ENCODE measurements at places on chromosomes 7 and 10.

- DNase-seq = no peak
These were observed 59.7 kb upstream of the CCDC71L start for GRCh38 chr7:106720641-106721040.

- no peak for DNase-seq
These were observed 168.9 kb upstream of the ASAH2 start for GRCh38 chr10:50420196-50420595.

- no peak for DNase-seq
These were observed 61.8 kb upstream of the AHR start for GRCh38 chr7:17236603-17237002.

- DNase-seq = no peak
These were observed 103.7 kb downstream of the HIP1 start for GRCh38 chr7:75635036-75635435.

- no peak for DNase-seq
These were observed 96.3 kb upstream of the PRR15 start for GRCh38 chr7:29467193-29467926.

DNA sequence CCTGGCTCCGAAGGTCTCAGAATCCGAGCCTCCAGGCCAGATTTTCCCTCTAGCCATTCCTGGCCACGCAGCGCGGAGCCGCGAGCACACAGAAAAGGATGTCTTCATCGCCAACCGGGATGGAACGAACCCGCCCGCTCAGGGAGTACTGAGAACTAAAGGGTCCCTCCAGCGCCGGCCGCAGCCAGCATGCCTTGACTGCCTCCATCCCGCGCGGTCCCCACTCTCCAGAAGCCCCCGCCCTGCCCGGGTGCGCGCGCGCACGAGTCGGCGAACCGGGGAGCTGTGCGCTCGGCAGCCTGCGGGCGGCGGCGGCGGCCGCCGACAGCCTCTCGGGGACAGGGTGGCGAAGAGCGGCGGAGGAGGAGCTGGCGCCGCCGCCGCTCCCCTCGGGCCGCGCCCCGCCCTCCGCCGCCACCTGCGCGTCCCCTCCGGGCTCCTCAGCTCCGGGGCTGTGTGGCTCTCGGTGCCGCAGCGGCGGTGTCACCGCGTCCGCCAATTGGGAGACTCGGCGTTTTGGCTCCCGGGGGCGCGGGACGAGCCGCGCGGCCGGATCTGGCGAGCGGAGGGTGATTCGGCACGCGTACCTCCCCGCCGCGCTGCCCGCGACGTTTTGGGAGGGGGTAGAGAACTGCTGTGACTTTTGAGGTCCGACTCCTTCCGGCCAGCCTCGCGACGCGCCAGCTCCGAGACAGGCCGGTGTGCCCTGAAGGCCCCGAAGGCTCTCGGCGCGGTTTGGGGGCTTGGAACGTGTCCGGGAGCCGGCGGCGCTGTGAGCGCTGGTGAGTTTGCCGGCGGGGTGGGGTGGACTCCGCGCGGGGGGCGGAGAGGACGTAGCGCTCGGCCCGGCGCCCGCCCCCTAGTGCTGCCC lies 453 bp upstream of the GALNT17 start:
- DNase-seq = peak; percentile 12
